ENCODE measurements at places on chromosomes 5 and 9.

GRCh38 chr5:156640691-156641241, 209.3 kb upstream of the PPP1R2B start:
- no peaks in the 10 kb centered on the region for H3K27me3 ChIP-seq
- H3K4me3 ChIP-seq, result no peak overlapping the region
- H3K36me3 ChIP-seq, result no peaks in the 10 kb centered on the region
- peaks cover 4% of the 10 kb centered on the region for H3K4me1 ChIP-seq
- DNase-seq, result no peak

- no peak for DNase-seq
- H3K27me3 ChIP-seq, result no peaks in the 10 kb centered on the region
- no peaks in the 10 kb centered on the region for H3K36me3 ChIP-seq
- peaks cover 8% of the 10 kb centered on the region for H3K4me1 ChIP-seq
Observed at GRCh38 chr5:36238502-36239295, 3.0 kb downstream of the NADK2 start.

DNA sequence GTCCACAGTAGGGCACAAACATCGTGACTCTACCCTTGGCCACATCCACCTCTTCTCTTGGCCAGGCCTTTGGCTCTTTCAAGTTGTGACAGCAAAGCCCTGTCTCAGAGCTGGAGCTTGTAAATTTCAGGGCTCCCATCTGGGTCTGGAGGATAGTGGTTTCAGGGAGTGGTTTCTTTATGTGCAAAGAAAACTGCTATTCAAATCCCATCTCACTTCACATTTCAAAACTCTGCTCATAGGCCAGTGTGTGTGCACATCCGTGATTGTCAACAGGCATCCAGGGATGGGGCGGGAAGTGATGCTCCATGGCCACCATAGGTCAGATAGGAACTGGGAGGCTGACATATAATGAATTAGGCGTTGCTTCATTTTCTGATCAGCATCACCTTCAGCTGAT, 107.8 kb upstream of the IL12B start:
- no peak overlapping the region for H3K4me3 ChIP-seq
- DNase-seq, result no peak
- H3K27ac ChIP-seq, result no peak overlapping the region

GRCh38 chr9:29001006-29001405, 1427.7 kb upstream of the C9orf72 start:
- DNase-seq, result no peak
- no peaks in the 10 kb centered on the region for H3K36me3 ChIP-seq
- H3K27ac ChIP-seq, result no peak overlapping the region
- H3K27me3 ChIP-seq, result no peaks in the 10 kb centered on the region
- H3K4me1 ChIP-seq, result no peaks in the 10 kb centered on the region

- H3K36me3 ChIP-seq, result no peaks in the 10 kb centered on the region
- no peak overlapping the region for H3K27ac ChIP-seq
- no peaks in the 10 kb centered on the region for H3K27me3 ChIP-seq
- no peaks in the 10 kb centered on the region for H3K4me1 ChIP-seq
Observed at GRCh38 chr5:153463806-153464205, 26.7 kb upstream of the GRIA1 start.

DNA sequence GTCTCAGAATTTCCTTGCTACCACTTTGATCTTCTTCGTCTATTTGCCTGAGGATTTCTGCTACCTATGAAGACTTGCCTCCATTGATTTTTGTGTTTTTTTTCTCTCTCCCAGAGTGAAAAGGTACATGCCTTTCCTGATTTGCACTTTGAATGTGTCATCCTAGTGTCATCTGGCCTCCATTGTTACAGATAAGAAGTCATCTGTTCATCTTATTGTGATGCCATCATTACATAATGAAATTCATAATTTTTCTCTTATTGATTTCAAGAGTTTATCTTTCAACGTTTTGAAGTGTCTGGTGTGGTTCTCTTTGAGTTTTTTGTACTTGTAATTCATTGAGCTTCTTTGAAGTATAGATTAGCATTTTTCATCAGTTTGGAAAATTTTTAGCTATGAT, 144.8 kb downstream of the SH3GL2 start:
- no peaks in the 10 kb centered on the region for H3K27me3 ChIP-seq
- H3K4me1 ChIP-seq, result no peaks in the 10 kb centered on the region
- DNase-seq, result no peak
- no peaks in the 10 kb centered on the region for H3K36me3 ChIP-seq
- no peak overlapping the region for H3K4me3 ChIP-seq

GRCh38 chr5:155260798-155261197, 247.2 kb downstream of the KIF4B start:
- H3K4me1 ChIP-seq, result peaks cover 5% of the 10 kb centered on the region
- H3K36me3 ChIP-seq, result no peaks in the 10 kb centered on the region
- H3K27me3 ChIP-seq, result no peaks in the 10 kb centered on the region
- H3K27ac ChIP-seq, result no peak overlapping the region
- no peak for DNase-seq
- no peak overlapping the region for H3K4me3 ChIP-seq

DNA sequence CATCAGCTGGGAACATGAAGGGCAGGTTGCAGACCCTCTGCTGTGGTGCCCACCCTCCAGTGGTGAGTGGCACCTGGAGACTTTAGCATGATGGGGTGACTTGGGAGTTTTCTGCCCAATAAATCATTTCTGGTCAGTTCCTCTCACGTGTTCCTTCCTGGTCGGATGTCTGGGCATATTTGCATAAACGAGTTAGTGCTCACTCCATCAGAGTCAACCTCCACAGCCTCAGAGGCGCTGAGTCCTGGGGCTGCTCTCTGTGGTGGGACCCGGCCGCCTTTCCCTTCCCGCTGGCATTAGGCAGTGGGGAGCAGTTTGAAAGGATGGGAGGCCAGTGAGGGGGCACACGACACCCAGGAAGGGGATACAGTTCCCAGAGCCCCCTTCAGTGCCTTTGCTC, 114.0 kb upstream of the FCN2 start:
- no peak overlapping the region for H3K27ac ChIP-seq
- no peaks in the 10 kb centered on the region for H3K27me3 ChIP-seq

- no peak for DNase-seq
- no peaks in the 10 kb centered on the region for H3K27me3 ChIP-seq
- H3K4me3 ChIP-seq, result peak within 1 kb of the TSS; percentile 86
Observed at GRCh38 chr5:149271716-149272563, at the start of gene AFAP1L1. Gene AFAP1L1 (plus strand): TSS chr5:149271859. CDS start chr5:149271969, 110 bp downstream.

- no peaks in the 10 kb centered on the region for H3K4me1 ChIP-seq
- no peak for DNase-seq
- H3K36me3 ChIP-seq, result no peaks in the 10 kb centered on the region
- no peak overlapping the region for H3K27ac ChIP-seq
Observed at GRCh38 chr5:50672663-50673062, 6.2 kb downstream of the PARP8 start.

DNA sequence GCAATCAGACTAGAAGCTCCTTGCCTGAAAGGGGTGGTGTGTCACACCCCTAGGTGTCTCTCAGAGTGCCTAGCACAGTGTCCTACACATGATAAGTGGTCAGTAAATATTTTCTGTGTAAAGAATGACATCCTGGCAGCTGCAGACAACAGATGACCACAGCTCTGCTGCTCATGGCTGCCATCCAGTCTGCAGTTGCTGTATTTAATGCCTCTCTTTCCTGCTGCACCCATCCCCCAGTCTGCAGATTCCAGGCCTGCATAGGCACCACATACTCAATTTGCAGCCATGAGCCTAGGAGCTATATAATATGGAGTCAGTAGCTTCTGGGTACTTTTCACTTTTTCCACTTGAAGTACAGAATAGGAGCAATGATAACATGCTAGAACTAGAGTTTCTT, 94.9 kb upstream of the NR4A3 start:
- H3K4me1 ChIP-seq, result no peaks in the 10 kb centered on the region
- H3K27ac ChIP-seq, result no peak overlapping the region
- H3K4me3 ChIP-seq, result no peak overlapping the region
- H3K27me3 ChIP-seq, result no peaks in the 10 kb centered on the region
- no peak for DNase-seq

- DNase-seq, result no peak
- H3K36me3 ChIP-seq, result no peaks in the 10 kb centered on the region
- H3K27me3 ChIP-seq, result no peaks in the 10 kb centered on the region
- no peak overlapping the region for H3K27ac ChIP-seq
Observed at GRCh38 chr9:87609002-87609401, 111.3 kb downstream of the DAPK1 start.

GRCh38 chr9:90331826-90332575, 310.6 kb downstream of the DIRAS2 start:
- H3K4me1 ChIP-seq, result no peaks in the 10 kb centered on the region
- no peaks in the 10 kb centered on the region for H3K36me3 ChIP-seq
- no peak for DNase-seq
- H3K27ac ChIP-seq, result no peak overlapping the region

DNA sequence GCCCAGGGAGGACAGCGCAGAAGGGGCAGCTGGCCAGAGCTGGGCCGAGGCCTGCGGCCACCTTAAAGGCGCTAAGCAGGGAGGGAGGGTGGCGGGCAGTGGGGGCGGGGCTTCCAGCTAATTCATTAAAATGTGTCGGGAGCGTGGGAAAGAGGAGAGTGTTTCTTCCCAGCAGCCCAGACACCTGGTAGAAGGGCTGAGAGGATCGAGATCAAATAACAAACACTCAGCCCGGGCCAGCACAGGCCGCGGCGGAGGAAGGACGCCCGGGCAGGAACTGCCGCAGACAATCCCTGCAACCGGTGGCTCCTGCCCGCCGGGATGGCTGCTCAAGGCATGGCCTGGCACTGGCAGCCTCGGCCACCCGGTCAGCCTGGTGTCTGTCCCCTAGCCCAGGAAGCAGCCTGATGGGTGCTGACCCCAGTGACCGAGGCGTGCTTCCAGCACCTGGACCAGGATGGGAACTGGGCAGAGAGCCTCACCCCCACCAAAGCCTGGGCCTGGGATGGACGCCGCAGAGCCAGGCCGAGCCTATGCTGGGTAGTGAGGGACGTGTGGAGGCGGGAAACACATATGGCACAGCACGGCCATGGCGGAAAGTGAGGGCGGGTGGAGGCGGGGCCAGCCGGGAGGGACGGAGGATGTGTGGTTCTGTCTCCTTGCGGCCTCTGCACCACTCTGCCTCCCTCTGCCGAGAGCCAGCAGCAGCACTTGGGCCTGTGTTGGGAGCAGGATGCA, 3.2 kb upstream of the NRARP start:
- no peaks in the 10 kb centered on the region for H3K27me3 ChIP-seq
- H3K4me1 ChIP-seq, result peaks cover 26% of the 10 kb centered on the region
- peak overlapping the region; percentile 19 for H3K27ac ChIP-seq
- peak overlapping the region; percentile 2 for H3K4me3 ChIP-seq
- H3K36me3 ChIP-seq, result no peaks in the 10 kb centered on the region
- DNase-seq, result no peak

GRCh38 chr9:25284365-25284764, 393.9 kb downstream of the TUSC1 start:
- no peaks in the 10 kb centered on the region for H3K36me3 ChIP-seq
- H3K27ac ChIP-seq, result no peak overlapping the region
- no peaks in the 10 kb centered on the region for H3K27me3 ChIP-seq

DNA sequence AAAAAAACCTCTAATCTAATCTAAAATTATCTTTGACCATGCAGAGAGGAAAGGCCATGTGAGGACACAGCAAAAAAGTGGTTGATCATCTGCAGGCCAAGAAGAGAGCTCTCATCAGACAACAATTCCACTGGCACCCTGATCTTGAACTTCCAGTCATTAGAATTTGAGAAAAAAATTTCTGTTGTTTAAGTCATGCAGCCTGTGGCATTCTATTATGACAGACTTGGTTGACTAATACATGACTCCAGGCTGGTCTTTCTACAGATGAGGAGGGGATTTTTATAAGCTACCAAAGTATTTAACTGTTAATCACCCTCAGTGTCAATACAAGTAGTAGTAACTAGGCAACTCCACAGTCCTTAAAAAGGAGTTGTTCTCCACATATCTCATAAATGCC, 358.5 kb upstream of the RGMB start:
- H3K4me1 ChIP-seq, result no peaks in the 10 kb centered on the region
- no peaks in the 10 kb centered on the region for H3K36me3 ChIP-seq
- no peaks in the 10 kb centered on the region for H3K27me3 ChIP-seq
- no peak for DNase-seq

DNA sequence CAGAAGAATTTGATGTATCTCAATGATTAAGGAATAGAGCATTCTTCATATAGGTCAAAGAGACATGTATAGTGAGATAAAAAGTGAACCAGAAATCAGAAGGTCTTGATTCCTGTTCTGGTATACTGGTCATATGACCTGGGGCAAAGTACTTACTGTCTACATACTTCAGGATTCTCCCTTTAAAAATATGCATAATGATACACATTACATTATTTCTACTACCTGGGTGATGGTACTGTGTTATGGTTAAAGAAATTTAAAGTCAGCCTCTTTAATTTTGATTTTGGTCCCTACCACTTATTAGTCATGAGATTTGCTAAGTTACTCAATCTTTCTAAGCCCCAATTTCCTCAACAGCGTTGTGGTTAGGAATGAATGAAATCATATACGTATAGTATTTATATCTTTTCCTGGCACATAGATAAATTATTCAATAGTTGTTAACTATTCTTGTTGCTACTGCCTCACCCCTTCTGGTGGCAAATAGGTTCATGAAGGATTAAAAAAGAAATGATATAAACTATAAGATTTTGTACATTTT, 984.1 kb downstream of the TLE4 start:
- H3K4me1 ChIP-seq, result no peaks in the 10 kb centered on the region
- H3K4me3 ChIP-seq, result no peak overlapping the region
- H3K27me3 ChIP-seq, result no peaks in the 10 kb centered on the region

DNA sequence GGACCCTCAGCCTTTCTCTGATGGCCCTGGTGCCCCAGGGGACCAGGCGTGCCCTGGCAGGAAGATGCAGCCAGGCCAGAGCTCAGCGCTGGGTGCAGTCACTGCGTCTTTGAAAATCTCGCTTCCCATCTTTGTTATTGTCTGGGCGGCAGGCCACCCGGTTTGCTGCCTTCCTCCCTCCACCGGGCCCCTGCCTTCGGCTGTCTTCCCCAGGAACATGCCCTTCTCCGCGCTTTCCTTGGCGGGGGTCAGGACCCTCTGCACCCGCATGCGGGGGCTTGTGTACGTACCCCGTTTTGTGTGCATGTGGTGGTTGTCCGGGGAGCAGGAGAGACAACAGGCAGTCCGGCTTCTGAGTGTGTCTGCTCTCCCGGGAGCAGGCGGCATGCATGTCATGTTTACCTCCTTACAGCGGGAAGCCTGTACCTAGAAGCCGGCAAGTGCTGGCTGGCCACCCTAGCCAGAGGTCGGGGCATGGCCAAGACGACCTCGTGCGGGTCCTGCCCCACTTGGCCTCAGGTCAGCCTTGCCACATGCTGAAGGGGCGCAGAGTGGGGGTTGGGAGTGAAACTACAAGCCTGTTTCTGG, 49.5 kb downstream of the DAB2IP start:
- peak overlapping the region; percentile 15 for H3K27ac ChIP-seq
- H3K4me1 ChIP-seq, result peaks cover 8% of the 10 kb centered on the region
- no peaks in the 10 kb centered on the region for H3K36me3 ChIP-seq
- H3K4me3 ChIP-seq, result peak overlapping the region; percentile 79
- no peaks in the 10 kb centered on the region for H3K27me3 ChIP-seq

- no peaks in the 10 kb centered on the region for H3K27me3 ChIP-seq
- no peak for DNase-seq
- no peaks in the 10 kb centered on the region for H3K4me1 ChIP-seq
- H3K36me3 ChIP-seq, result peaks cover 38% of the 10 kb centered on the region
- H3K27ac ChIP-seq, result peak overlapping the region; percentile 46
- H3K4me3 ChIP-seq, result no peak overlapping the region
Observed at GRCh38 chr9:96646081-96646991, 8.8 kb downstream of the PRXL2C start.

Data from ascending aorta (tissue), 2 donors.